ENCODE measurements at places on chromosomes 1 and 21.
A peak's percentile ranks its signal among the peaks of the same experiment; 100 is the strongest.

- no peak for DNase-seq
Observed at GRCh38 chr1:231027136-231027925, 12.7 kb downstream of the FAM89A start.

GRCh38 chr1:43954036-43954435 lies 7.3 kb downstream of the IPO13 start:
- no peak for DNase-seq

GRCh38 chr1:9033363-9033762 lies 7.1 kb upstream of the SLC2A7 start:
- DNase-seq = no peak

- DNase-seq = peak; percentile 2
Observed at GRCh38 chr1:233614173-233614742, 352 bp downstream of the KCNK1 start.

DNA sequence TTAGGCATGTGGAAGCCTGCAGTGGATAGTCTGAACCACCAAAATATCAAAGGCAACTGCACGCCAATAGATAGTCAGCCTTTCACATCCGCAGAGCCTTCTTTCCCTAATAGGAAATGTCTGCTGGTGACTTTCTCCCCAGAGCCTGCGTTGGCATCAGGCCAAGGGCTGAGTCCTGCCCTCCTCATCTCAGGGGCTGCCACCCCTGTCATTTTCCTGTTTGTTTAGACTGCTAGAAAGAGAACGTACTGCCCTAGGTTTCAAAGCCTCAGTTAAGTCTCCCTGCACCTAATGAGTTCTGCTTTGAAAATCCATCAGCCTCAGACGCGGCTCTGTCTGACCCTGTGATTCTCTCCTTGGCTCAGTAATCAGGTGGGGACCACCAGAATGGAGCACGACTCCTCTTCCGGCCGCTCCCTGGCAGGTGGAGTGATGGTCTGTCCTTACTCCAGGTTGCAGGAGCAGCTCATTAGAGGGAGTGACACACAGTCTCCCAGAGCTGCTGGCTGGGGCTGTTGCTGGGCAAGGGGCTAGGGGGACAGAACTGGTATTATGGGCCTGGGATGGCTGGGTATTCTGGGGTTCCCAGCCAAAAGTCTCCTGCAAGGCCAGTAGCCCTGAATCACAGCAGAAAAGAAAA lies 27.3 kb downstream of the STUM start:
- DNase-seq = no peak

- DNase-seq = no peak
Observed at GRCh38 chr1:85244271-85245061, 15.0 kb downstream of the C1orf52 start.

GRCh38 chr1:240737298-240737697 lies 125.3 kb upstream of the GREM2 start:
- peak; percentile 61 for DNase-seq

- no peak for DNase-seq
Observed at GRCh38 chr21:39047046-39047445, 136.2 kb downstream of the PSMG1 start.

- DNase-seq = no peak
Observed at GRCh38 chr1:198788561-198789064, 149.8 kb downstream of the PTPRC start.

DNA sequence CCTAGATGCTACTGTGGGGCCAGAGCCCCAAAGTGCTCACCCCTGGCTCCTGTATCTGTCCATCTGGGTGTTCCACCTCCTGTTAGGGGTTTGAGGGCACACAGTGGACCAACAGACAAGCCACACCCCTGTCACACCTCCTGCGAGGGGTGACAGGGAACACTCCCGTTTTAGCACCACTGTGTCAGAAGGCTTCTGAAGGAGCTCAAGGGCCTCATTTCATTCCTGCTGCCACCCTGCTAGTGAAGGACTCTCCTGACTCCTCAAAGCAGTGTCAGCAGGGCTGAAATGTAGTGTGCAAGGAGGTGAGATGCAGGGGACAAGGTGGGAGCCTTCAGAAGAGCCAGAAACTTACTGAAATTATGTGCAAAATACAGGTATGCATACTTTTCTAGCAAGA lies 174.6 kb downstream of the GPATCH2 start:
- no peak for DNase-seq

DNA sequence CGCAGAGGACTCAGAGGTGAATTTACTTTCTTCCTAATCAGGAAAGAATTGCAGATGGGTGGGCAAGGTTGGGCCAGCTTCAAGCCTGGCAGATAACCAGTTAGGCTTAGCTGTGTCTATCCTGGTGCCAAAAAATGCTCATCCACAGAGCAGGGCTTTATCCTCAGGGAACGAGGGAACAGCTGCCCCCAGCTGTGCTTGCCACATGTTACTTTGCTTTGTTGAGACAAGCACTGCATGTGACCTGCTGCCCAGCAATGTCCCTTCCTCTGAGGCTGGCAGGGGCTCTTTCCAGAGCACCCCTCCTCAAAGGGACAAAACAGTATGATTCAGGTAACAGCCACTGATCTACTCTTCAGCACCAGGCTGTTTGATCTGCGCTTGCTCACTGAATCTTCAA lies 505.1 kb upstream of the USP24 start:
- DNase-seq = no peak

GRCh38 chr1:201397675-201398074 lies 1.4 kb downstream of the LAD1 start:
- DNase-seq = no peak

- DNase-seq = no peak
Observed at GRCh38 chr1:46493316-46494032, 3.8 kb downstream of the DMBX1 start.

GRCh38 chr1:244371242-244372141 lies 80.2 kb downstream of the ADSS2 start:
- no peak for DNase-seq

- no peak for DNase-seq
Observed at GRCh38 chr1:183100361-183100974, 77.2 kb downstream of the LAMC1 start.

DNA sequence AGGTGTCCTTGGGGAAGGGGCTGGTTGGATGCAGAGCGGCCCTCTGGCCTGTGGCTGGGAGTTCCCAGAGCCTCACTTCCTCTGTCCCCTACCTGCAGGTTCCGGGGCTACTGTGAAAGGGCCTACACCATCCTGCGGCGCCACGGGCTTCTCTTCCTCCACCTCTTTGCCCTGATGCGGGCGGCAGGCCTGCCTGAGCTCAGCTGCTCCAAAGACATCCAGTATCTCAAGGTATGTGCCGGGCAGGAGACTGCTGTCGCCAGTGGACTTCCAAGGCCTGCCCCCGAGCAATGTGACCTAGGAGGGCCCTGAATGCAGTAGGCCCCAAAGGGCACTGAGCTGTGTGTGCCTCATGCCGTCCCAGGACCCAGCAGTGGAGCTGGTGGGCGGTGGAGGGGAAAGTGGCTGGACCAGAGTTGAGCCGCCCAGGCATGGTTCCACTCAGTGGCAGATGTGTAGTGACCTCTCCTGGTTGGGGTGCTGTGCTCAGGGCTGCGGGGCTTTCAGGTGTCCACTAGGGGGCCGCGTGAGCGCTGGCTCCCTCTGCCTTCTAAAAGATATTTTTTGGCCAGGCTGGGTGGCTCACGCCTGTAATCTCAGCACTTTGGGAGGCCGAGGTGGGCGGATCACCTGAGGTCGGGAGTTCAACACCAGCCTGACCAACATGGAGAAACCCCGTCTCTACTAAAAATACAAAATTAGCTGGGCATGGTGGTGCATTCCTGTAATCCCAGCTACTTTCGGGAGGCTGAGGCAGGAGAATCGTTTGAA lies 73.4 kb downstream of the PIK3CD start:
- no peak for DNase-seq
